ENCODE measurements at places on chromosomes 5 and 9.

DNA sequence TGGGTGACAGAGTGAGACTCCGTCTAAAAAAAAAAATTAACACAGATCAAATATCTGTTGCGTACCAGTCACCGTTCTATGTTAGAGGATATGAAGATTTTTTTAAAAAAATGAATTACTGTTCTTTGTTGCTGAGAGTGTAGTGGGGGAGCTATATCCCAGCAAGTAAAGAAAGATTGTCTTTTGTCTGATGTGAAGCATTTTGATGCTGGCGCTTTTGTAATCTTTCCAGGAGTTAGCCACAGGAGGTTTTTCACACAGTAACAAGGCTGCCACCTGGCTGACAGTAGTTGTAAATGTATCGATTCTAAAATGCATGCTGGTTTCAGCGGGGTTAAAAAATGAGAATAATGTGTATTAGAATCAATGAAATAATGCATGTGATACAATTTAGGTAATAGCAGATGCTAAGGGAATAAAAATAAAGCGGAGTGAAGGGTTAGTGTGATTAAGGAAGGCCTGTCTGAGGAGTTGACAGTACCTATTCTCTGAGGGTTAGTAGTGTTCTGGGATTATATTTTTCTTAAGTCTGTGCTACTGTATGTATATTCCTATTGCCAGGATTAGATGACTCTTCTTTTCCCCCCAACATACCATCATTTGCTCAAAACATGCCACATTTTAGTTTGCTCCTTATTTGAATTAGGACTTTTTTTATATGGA, 3.4 kb downstream of the LMNB1 start:
- peak; percentile 39 for DNase-seq

DNA sequence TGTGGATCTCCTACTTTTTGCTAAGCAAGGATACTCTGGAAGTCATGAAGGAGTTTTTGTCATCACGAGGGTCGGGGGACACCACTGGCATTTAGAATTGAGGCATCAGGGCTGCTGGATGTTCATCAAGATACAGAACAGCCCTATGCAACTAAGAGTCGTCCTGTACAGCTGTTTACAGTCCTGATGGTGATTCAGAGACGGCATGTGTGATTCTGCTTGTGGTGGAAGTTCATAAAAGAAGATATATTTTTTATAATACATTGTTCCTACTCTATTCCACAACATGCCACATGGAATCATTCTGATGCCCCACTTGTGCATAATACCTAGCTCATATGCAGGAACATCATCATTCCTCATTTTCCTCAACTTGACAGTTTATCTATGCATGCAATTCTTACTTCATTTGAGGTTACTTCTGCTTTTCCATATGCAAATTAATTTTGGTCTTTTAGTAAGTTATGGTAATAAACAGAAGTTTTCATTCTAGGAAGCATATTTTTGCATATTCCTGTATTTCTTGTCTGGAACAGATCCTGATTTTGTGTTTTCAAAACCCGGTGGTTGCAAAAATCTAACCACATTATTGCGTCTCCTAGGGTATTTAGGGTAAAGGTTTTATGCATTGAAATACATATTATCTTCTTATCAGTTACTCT, 155.2 kb downstream of the ARHGEF28 start:
- DNase-seq: no peak

GRCh38 chr5:89065919-89066318, 182.9 kb upstream of the MEF2C start:
- no peak for DNase-seq

DNA sequence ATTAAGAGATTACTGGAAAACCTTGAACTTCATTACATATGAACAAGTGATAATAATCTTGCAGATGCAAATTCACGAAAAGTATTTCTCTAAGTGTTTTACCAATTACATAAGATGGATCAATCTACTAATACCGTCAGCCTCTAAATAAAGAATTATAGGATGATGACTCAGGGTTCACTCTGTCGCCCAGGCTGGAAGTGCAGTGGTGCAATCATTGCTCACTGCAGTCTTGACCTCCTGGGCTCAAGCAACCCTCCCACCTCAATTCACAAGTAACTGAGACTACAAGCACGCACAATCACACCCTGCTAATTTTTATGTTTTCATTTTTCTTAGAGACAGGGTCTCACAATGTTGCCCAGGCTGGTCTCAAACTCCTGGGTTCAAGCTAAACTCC, 56.1 kb downstream of the CHD1 start:
- DNase-seq: no peak

- DNase-seq: no peak
These were observed 74.1 kb upstream of the SH3PXD2B start for GRCh38 chr5:172528440-172528839.

Measured in neuronal stem cell (in vitro differentiated cells).